ENCODE measurements at places on chromosomes 13 and 19.
A peak's percentile ranks its signal among the peaks of the same experiment; 100 is the strongest.

DNA sequence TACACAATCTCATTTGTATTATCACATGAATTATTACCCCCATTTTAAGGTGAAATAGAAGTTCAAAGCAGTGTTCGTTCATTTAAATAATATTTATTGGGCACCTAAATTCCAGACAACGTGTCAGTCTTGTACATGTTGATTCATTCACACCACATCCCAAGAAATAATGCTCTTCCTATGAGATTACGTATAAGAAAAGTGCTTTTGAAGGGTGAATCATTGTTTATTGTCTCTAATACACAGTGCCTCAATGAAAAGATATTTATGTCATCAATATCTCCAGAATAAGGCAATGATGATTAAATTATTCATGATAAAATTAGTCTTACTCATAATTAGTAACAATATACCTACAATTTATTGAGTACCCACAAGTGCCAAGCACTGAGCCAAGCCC, 35.6 kb downstream of the CLDN10 start:
- no peak for DNase-seq

DNA sequence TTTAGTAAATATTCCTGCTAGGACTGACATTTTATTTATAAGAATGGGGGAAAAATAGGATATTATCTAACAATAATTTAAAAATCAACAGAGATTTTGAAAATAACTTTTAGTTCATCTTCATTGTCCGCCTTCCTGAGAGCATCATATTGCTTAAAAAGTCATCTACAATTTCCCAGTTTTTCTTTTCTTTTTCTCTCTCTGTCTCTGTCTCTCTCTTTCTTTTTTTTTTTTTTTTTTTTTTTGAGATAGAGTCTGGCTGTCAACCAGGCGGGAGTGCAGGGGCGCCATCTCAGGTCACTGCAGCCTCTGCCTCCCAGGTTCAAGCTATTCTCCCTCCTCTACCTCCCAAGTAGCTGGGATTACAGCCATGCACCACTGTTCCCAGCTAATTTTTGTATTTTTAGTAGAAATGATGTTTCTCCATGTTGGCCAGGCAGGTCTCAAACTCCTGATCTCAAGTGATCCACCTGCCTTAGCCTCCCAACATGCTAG, 276.3 kb downstream of the DACH1 start:
- DNase-seq, result peak; percentile 34

DNA sequence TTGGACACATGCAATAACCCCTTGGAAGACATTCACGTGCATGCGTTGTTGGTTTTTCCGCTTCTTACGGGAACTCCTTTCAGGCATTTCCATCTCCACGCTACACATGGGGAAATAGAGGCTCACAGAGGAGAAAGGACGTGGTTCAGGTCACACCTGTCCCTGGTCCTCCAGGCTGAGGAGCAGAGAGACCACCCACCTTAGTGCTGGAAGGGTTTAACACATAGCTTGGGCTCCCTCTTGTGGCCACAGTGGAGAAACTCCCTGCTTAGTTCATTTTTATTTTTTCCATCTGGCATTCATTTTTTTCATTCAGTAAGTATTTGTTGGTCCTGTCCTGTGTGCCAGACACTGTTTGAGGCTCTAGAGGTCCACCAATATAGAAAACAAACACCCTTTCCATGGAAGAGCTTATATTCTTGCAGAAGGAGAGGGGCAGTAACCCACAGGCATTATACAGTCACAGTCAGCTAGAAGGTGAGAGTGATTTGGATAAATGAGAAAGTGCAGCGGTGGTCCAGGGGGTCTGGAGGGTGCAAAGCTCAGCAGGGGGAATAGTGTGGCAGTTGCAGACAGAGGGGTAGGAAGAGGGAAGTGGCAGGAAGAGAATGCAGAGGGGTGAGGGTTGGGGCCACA, 24.2 kb upstream of the TTYH1 start:
- peak; percentile 94 for DNase-seq

- no peak for DNase-seq
These were observed 1.1 kb downstream of the TECR start for GRCh38 chr19:14530506-14530905.

DNA sequence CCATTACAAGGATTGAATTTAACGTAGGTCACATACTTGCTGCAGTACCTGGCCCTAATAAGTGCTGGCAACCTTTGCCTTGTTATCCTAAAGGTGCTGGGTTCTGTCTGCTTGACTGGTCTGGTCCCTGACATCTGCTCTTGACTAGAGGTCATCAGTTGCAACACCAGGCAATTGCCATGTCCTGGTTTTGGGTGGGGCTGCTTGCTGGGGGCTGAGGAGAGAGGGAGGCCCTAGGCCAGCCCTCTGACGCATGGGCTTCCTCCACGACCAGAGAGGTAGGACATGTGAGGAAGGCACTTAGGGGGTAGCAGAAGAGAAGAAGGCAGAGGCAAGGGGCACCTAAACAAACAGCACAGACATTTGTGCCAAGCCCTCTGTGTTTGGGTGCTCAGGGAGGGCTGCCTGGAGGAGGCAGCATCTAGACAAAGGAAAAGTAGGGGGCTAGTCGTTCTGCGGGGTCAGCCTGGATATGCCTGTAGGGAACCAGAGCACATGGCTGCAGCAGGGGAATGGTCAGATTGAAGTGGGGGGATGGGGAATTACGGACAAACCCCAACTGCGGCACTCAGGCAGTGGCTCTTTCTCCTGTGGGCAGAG, 21.7 kb downstream of the VSTM2B start:
- DNase-seq, result no peak

- DNase-seq, result no peak
These were observed 200.9 kb upstream of the RFC3 start for GRCh38 chr13:33617055-33617454.

DNA sequence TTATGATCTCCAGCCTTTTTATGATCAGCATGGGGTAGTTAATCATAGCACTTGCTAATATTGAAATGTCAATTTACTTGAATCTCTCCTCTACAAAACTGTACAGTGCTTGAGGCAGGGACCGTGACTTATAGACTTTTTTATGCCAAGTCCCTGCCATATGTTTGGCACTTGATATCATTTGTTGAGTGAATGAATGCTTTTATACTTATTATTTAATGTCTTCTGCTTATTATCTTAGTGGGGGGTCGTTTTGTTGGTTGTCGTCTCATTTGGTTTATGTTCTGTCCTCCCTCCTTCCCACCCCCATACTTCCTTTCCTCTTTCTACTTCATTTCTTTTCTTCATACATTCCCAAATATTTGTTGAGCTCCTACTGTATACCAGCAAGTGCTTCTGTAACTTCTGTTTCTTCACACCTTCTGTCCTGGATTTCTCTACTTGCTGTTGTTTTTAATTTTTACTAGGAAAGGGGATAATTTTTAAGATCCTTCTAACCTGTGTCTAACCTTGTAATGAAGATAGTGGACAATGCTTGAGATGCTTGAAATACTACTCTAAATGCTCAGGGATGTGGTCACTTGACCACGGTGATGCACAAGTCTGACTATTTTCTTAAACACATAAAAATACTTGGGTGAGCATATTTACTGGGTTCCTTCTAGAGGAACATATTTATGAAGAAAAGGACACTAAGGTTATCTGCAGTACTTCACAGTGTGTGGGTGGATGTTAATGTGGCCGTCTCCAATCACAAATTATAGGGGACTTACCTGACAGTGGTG, 223.8 kb downstream of the TDRD3 start:
- no peak for DNase-seq

- DNase-seq, result no peak
These were observed 37.1 kb downstream of the ESD start for GRCh38 chr13:46759846-46760245.

DNA sequence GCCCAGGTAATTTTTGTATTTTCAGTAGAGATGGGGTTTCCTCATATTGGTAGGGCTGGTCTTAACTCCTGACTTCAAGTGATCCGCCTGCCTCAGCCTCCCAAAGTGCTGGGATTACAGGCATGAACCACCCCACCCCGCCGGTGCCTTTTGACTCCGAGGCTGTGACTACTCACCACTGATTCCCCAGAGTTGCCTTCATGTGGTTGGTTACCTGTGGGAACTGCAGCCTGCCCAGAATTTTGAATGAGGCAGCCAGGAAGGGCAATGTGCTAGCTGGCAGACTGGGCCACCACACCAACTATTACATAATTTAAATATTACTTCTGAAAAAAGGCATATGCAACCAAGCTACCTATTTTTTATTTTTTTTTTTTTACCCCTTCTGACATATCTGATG, 42.8 kb downstream of the N4BP2L2 start:
- DNase-seq, result no peak

DNA sequence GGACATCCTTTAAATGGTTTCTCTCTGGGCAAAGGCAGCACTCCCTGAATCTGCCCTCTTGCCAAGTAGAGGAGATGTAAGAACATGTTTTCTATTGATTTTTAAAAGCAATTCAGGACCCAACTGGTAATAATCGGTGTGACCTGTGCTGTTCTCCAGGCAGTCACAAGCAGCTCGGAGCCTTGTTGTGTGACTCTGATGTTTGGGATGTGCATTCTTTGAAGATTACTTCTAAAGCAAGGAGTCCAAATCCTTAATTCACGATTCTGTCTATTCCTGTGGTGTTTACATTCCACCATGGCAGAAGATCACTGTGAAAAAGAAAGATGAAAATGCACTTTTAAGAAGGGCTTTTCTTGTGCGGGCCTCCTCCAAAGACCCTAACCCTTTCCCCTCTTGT, 122.3 kb upstream of the ZNF536 start:
- no peak for DNase-seq

DNA sequence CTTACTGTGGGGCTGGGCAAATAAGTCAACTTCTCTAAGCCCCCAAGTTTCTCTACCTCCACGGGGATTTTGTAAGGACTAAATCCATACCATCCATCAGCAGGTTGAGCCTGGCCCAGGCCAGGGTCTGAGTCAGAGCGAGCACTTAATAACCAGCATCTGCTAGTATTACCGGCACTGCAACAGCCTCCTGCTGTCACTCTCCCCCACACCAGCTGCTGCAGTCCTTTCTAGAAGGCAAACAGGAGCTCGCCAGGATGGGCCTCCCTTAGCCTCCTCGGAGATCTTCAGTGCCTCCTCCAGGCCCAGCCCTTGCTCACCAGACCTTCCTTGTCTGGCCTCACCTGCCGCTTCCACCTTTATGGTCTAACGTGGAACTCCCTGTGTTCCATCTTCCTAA, 3.2 kb downstream of the NAPA start:
- no peak for DNase-seq

GRCh38 chr13:36903925-36904595, 16.0 kb downstream of the SMAD9 start:
- no peak for DNase-seq

GRCh38 chr13:19981685-19982238, 23.2 kb downstream of the ZMYM2 start:
- no peak for DNase-seq

- DNase-seq, result no peak
These were observed 55.9 kb downstream of the ZNF431 start for GRCh38 chr19:21197590-21198295.

DNA sequence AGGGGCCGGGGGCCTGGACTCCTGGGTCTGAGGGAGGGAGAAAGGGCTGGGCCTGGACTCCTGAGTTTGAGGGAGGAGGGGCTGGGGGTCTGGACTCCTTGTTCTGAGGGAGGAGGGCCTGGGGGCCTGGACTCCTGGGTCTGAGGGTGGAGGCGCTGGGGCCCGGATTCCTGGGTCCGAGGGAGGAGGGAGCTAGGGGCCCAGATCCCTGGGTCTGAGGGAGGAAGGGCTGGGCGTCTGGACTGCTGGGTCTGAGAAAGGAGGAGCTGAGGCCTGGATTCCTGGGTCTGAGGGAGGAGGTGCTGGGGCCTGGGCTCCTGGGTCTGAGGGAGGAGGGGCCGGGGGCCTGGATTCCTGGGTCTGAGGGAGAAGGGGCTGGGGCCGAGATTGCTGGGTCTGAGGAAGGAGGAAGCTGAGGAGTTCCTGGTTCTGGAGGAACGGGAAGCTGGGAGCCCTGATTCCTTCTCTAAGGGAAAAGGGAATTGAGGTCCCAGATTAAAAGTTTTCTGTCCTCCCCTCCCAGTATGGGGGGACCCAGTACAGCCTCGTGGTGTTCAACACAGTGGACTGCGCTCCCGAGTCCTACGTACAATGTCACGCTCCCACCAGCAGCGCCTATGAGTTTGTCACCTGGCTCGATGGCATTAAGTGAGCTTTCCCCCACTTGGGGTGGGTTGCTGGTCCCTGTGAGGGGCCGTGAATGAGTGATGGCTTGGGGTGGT, 721 bp downstream of the MED25 start:
- no peak for DNase-seq

DNA sequence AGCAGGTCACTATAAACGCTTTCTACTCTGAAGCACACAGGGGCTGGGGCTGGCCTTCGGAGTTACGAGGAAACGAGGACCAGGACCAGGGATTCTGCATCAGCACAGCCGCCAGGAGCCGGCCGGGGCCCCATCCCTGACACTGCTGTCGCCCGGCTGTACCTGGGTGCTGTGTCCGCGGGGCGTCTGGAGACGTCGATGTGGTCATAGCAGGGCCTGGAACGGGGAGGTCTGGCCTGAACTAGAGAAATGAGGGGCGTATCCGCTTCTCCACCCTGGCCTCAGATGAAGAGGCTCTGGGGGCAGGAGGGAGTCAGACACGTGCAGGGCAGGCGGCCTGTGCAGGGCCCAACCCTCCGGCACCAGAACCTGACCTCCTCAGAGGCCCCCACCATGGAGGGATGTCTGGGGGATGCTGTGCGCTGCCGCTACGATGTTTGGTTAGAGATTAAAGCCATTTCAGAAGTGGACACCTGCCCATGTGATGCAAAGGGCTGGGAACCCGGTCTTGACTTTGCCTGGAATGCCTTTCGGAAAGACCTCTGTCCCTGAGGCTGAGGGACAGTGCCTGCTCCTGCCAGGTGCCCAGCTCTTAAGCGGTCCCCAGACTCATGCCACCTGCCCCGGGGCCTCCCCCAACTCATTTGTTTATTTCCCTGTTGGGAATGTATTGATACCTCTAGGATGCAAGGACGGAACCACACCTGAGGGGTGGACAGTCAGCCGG, 21.4 kb downstream of the GAS6 start:
- no peak for DNase-seq

DNA sequence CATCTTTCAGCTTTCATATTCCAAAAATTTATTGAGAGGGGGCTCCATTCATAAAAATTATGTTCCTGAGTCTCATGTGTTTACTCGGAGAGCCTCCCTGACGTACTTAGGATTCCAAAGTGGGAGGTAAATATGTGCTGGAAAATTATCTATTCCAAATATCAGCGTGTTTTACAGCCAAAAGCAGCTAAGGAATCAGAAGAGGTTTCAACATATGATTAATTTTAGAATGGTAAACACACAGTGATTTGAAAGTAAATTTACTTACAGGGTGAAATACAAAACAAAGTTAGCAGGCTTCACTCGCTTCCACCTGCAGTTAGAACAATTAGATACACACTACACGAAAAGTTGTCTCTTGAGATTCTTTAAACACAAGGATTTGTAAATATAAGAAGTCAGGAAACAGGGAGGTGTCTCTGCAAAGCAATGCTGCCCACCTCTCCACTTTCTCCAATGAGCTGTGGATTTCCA, 313.8 kb upstream of the NBEA start:
- DNase-seq, result no peak
